ENCODE measurements at places on chromosomes 3 and 15.

GRCh38 chr3:136490646-136491405 lies 240.7 kb downstream of the PCCB start:
- DNase-seq, result no peak

- no peak for DNase-seq
These were observed 1017.2 kb downstream of the TUSC7 start for GRCh38 chr3:117726776-117727175.

DNA sequence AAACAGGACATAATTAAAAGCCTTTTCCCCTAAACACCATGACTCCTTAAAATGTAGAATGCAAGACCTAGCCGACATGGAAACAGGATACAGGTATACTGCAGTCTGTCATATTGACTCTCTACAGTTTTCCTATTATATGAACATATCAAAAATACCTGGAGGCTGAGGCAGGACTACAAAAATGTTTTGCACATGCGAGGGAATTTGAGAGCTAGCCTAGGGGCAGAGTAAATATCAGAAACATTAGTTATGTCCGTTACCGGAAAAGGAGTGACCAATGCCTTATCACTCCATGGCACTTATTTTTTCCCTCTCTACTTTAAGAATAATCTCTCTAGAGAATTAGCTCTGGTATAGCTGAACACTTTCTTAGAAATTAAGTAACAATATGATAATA lies 732.3 kb downstream of the TUSC7 start:
- no peak for DNase-seq

GRCh38 chr3:65946438-65946837 lies 92.3 kb downstream of the MAGI1 start:
- DNase-seq, result no peak

DNA sequence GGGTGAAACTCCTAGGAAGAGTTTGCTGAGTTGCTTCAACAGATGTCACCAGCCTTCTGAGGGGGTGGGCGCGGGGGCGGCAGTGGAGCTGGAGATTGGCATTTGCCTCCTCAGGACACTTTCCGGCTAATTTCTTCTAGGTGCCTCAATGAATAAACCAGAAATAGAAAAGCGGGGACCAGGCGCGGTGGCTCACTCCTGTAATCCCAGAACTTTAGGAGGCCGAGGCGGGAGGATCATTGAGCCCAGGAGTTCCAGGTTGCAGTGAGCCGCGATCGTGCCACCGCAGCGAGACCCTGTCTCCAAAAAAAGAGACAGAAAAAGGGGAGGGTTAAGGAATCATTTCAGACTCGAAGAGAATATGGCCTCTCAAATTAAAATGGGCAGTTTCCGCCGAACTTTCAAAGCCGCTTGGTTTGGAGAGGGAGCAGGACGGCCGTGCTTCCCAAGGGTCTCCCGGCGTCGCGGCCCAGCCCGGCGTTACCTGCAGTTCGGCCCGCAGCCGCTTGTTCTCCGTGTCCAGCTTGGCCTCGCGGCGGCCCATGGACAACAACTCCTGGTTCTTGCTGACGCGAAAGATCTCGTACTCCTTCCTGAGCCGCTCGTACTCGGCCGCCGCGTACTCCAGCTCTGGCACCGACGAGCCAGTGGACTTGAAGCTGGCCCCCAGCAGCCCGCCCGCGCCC lies 587 bp downstream of the NPHP3 start:
- DNase-seq, result no peak

DNA sequence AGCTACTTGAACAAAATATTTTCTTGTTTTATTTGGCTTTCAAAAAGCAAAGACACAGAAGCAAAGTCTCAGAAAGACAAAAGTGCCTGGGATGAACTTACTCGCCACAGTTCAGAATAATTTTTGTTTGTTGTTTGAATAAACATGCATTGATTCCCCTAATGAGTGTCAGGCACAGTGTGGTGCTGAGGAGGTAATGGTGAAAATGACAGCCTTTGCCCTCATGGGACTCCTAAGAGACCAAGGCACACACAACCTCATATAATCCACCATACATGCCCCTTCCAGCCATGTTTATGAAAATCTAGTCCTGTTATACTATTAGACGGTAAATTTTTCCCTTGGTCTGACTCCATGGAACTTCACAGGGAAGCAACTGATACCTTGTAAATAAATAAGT lies 2.5 kb downstream of the GOLIM4 start:
- no peak for DNase-seq

GRCh38 chr3:187770224-187770623 lies 25.0 kb upstream of the BCL6 start:
- DNase-seq, result peak; percentile 83

GRCh38 chr15:83538682-83539081 lies 91.5 kb downstream of the SH3GL3 start:
- no peak for DNase-seq

DNA sequence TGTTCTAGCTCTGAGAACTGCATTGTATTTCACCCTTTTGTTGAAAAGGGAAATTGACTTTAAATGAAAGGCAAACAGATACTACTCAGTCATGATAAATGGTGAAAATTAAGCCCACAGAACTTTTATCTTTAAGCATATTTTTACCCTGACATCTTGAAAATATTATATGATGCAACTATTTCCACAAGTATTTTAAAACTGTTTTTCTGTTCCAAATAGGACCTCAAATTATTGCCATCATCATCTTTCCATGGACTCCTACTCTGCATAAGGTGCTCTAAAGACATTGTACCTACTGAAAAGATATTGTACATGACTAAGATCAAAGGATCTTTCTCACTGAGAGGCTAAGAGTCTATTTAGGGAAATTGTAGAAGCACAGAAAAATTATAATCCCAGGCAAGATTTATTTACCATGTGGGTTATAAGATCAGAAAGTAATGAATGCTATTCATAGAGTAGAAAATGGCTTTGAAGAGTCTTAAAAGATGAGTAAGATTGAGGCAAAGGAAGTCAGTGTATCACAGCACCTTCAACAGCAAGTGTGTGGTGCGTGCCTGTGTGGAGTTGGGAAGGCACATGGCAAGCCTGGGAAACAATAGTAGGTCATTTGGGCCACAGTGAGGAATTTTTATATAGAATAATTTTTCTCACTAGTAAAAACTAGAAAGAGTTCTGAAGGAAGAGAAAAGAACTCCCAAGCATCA lies 68.8 kb downstream of the VGLL3 start:
- DNase-seq, result no peak

GRCh38 chr3:171561596-171562323 lies 101.6 kb upstream of the TNIK start:
- DNase-seq, result no peak

- peak; percentile 51 for DNase-seq
These were observed 45.4 kb downstream of the SSR3 start for GRCh38 chr3:156509189-156510174.

DNA sequence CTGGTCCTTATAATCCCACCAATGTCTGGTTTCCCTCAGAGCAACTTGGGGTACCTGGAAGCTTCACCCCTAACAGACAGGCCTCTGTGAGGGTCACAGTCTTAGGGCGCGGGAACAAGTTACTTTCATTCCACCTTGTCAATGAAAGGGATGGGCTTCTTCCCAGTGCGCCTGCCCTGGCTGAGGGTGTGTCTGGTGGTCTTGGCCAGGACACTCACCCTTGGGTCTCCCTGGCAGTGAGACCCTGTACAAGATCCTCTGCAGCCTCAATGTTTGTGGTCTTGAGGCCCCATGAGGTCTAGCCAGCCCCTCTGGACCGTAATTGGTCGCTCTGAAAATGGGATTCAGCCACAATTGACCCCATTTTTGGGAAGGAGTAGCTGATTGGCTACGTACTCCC lies 40.2 kb downstream of the SMAD6 start:
- no peak for DNase-seq

GRCh38 chr3:174755833-174756829 lies 103.0 kb upstream of the NAALADL2 start:
- no peak for DNase-seq

DNA sequence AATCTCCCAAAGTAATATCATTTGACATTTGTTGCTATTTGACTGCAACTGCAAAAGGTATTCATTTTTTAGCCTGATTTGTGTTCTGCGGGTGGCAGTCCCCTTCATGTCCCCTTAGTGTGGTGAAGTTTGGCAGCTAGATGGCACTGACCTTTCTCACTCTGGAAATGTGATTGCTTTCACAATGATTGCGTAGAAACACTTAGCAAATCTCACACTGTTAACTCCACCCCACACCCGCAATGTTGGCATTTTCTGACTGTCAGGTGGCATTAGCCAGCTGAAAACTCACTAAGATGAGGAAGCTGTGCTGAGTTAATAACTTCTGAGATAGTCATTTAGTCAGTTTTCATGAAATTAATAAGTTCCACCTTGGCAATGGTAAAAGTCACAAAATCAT lies 76.9 kb downstream of the TRIM69 start:
- no peak for DNase-seq

DNA sequence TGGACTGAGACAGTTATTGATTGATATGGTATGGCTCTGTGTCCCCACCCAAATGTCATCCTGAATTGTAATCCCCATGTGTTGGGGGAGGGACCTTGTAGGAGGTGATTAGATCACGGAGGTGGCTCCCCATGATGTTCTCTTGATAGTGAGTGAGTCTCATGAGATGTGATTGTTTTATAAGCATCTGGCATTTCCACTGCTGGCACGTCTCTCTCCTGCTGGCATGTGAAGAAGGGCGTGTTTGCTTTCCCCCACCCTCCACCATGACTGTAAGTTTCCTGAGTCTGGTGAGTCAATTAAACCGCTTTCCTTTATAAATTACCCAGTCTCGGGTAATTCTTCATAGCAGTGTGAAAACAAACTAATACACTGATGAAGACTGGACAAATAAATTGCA lies 105.6 kb upstream of the MELTF start:
- no peak for DNase-seq

GRCh38 chr3:169008776-169009358 lies 654.6 kb downstream of the MECOM start:
- no peak for DNase-seq

GRCh38 chr3:159843840-159844730 lies 144.6 kb upstream of the IL12A start:
- no peak for DNase-seq

DNA sequence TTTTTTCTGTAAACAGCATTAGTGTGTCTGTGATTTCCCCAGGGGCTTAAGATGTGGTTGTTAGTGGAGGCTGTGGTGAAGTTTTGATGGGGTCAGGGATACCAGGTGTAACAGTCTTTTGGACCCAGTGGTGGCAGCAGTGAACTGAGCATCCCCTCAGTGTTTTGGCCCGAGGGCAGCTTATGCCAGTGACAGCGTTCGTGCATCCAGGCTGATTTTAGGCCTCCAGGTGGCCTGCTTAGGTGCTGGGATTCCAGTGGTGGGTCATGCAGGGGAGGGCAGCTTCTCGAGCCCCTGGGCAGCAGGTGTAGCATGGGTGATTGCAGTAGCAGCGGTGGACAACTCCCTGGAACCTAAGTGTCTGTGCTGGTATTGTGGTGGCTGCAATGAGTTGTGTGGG lies 29.2 kb downstream of the STT3B start:
- peak; percentile 62 for DNase-seq

GRCh38 chr3:88046766-88047165 lies 12.0 kb downstream of the CGGBP1 start:
- no peak for DNase-seq

DNA sequence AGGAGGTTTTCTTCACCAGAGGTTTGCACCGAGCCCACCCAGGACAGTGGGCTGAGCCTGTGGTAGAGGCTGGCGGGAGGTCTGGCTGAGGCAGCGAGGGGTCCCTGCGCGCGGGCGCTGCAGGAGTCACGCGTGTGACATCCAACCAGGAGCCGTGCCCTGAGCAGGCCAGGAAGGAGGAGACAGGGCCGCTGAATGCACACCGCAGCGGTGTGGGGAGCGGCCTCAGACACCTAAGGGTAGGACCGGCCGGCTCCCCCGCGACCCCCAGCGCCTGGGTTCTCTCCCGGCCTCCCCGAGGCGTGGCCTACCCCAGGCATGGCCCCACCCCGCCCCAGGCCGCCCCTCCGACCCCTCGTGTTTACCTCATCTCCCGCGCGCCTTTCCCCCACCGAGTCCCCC lies 412 bp downstream of the SLC41A3 start:
- no peak for DNase-seq

- peak; percentile 41 for DNase-seq
These were observed 230.7 kb downstream of the BBX start for GRCh38 chr3:107753494-107753893.

GRCh38 chr3:132652640-132653270 lies 6.9 kb downstream of the ACAD11 start:
- no peak for DNase-seq

DNA sequence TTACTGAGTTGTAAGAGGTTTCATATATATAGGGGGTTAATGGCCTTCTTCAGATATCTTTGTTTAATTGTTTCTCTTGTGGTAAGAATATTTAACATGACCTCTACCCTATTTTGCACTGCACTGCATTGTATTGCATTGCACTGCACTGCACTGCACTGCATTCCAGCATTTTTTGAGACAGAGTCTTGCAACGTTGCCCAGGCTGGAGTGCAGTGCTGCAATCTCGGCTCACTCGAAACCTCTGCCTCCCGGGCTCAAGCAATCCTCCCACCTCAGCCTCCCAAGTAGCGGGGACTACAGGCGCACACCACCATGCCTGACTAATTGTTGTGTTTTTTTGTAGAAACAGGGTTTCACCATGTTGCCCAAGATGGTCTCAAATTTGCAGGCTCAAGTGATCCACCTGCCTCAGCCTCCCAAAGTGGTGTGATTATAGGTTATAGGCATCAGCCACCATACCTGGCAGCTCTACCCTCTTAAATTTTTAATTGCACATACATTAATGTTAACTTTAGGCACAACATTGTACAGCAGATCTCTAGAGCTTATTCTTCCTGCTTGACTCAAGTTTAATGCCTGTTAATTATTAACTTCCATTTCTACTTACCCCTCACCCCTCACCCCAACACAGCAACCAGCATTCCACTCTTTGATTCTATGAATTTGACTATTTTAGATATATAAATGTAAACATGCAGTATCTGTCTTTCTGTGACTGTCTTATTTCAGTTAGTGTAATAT lies 38.4 kb downstream of the NEDD4 start:
- DNase-seq, result no peak

- DNase-seq, result no peak
These were observed 91.7 kb upstream of the MITF start for GRCh38 chr3:69647511-69648110.

DNA sequence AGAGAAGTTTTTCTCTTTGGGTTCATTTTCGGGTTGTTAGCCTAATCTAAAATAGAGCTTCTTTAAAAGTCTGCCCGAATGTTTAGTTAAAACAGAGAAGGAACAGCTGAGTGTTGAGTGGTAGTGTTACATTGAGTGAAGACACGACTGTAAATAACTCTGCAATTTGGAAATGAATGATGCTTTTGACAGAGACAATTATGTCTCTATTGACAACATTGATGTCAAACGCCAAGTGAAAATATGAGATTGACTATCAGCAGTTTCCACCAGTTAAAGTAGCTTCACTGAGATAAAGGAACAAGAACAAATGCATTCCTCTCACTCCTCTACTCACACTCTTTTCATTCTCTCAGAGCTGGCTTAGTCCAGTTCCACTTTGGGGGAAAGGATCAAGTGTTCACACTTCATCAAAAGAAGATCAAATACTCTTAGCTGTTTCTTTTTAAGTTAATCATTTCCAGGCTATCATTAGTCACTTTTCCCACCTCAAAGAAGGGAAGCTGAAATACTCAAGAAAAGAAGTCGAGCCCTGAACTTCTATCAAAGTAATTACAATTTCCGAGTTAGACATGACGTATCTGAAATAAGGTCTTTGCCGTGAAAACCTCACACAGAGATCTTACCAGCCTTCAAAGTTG lies 399.1 kb upstream of the DPH6 start:
- DNase-seq, result no peak
